Left hindlimb (tissue), 1 donor: ENCODE measurements at places on chromosomes 1 and 21.
A peak's percentile ranks its signal among the peaks of the same experiment; 100 is the strongest.

DNA sequence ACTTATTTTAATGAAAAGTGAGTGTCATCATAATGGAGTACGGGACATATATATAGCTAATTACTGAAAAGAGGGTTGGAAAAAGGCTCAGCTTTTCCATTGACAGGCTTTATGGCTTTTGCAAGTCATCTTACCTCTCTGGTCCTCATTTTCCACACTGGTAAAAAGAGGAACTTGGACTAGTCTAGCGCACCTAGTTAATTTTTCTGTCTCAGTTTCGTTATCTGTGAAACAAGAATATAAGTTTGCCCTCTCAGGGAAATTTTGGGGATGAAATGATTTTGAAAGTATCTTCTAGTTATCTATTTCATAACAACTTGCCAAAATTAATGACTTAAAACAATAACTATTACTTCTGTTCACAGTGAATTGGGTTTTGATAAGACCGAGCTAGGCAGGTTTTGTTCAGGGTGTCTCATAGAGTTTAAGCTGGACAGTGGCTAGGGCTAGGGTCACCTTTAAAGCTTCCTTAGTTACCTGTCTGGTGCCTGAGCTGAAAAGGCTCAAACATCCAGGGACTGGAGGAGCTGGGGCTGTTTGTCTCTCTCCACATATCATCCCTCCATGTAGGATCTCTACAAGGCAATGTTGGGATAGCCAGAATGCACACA is 91.7 kb downstream of the TYW3 start:
- no peak for DNase-seq

- no peak for DNase-seq
These were observed 223.7 kb upstream of the CSF3R start for GRCh38 chr1:36706416-36706815.

GRCh38 chr1:210437111-210437510 is 108.4 kb downstream of the HHAT start:
- DNase-seq = no peak

DNA sequence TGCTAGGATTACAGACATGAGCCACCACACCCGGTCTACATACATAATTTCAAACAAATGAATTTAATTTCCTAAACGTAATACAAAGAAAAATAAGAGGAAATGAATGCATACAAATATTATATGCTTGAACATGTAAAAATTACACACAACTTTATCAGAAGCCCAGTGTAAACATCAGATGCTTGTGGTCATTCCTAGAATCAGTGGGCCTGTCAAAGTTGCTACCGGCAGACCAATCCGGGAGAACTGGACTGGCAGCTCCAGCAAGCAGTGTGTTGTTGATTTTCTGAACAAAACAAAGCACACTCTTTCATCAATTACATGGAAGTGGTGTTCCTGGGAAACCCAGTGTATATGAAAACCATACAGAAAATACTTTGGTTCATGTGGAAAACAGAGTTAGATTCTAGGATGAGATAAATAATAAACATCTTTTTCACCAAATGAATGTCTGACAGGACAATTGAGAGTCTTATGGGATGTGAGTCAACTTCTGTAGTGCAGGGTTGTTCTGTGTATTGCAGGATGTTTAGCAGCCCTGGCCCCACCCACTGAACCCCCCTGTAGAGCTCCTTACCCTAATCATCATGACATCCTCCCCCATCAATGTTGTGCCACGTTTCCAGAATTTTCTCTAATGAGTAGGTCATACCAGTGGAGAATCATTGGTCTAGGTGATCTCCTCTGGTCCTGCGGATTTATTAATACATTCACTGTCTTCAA is 33.8 kb downstream of the MFSD2A start:
- DNase-seq = no peak

DNA sequence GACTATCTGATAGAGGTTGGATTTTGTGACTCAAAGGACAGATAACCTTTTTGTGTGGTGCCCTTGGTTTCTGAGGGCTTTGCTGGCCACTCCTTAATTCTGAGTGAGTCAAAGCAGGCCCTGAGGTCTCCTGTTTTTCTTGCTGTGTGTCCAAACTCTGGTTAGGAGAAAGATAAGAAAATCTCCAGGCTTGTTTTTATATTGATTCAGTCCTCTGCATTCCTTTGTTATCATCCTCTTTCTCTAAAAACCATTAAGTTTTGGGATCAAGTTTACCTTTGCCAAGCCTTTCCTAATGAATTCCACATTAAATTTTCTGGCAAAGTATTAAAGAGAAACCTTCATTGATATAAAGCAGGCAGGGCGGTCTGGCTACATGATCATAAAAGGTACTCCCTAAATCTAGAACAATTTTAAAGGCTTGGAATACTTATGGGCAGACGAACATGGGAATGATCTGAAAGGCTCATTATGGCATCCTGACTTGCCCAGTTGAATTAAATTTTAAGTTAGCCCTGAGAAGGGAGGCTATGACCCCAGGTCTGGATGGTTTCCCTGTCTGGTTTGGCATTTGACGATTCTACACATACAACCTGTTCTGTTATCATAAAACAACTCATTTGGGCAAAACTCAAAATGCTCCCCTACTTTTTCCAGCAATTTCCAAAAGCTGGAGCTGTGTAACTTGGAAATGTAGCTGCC is 20.8 kb downstream of the ZBTB8B start:
- DNase-seq = no peak

GRCh38 chr1:112325504-112325903 is 70.5 kb upstream of the CTTNBP2NL start:
- peak; percentile 56 for DNase-seq

GRCh38 chr1:107546576-107546975 is 405.7 kb downstream of the NTNG1 start:
- DNase-seq = no peak

GRCh38 chr1:6148497-6149241 is 31.5 kb downstream of the CHD5 start:
- DNase-seq = no peak

DNA sequence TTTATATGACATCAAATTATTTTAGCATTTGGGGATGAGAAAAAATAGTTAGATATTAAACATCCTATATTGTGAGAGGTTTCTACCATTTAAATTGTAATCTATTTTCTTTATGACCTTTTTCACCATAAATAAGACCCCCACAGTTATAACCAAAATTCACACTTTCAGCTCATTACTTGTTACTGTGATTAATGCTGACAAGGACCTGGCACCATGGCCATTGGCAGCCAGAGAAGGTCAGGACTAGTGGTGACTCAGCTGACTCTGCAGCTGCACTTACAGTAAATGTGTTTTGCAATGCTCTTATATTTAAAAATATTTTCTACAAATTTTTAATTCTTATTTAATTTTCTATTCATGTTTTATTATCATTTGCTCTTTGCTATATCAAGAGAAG is 133.3 kb upstream of the C1orf105 start:
- no peak for DNase-seq

- DNase-seq = no peak
These were observed 249.2 kb downstream of the TOMM20 start for GRCh38 chr1:234879147-234880080.

GRCh38 chr21:36630485-36631206 is 68.3 kb upstream of the SIM2 start:
- DNase-seq = no peak
